Right hindlimb (tissue), 1 donor: ENCODE measurements at places on chromosomes 3 and 15.

GRCh38 chr3:69104586-69104985, 17.8 kb downstream of the LMOD3 start:
- no peak for DNase-seq

GRCh38 chr3:123688241-123688747, 103.4 kb upstream of the HACD2 start:
- DNase-seq, result no peak

- no peak for DNase-seq
Observed at GRCh38 chr3:123297627-123297899, 95.8 kb downstream of the SEC22A start.

DNA sequence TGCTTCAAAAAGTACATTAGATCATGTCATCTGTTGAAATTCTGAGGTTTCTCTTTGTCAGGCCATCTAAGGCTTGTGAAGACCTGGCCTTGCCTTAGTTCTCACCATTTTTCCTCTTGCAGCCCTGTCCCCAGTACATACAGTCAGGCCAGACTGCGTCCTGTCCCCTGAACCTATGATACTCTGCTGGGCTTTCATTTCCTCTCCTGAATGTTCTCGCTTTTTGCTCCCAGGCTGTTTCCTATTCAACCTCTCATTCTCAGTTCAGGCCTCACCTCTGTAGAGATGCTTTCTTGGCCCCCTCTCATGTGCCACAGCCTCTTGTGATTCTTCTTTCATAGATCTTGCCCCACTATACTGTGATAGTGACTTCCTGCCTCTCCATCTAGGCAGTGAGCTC, 648.8 kb upstream of the KCNMB2 start:
- DNase-seq, result no peak

DNA sequence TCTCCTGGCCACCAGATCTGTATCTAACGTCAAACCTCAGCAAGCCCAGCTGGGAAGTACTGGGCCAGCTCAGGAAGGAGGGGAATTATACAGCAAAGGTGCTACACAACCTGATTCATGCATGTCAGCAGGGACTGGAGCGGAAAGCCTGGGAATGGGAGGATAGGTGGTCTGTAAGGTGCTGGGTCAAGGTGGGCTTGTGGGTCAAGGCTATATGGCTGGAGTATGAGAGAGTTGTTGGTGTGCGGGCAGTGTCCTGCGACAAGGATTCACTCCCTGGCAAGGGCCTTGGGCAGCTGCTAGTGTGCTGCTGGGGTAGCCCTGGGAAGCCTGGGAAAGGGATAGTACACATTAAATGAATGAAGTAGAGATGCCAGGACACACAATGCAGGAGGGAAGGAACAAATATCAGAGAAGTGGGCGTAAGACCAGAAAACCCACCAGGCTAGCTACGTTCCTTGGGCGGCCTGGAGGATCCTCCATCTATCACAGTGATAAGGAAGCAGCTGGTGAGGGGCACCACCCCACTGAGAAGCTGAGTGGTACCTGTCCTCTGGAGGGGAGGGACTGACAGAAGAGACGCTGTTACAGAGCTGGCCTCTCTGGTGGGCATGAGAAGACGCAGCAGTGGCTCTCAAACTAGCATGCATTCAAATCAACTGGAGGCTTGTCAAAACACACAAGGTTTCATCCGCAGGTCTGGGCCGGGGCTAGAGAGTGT, 8.5 kb upstream of the SYNM start:
- DNase-seq, result no peak

GRCh38 chr15:95019907-95020306, 788.5 kb downstream of the MCTP2 start:
- no peak for DNase-seq

DNA sequence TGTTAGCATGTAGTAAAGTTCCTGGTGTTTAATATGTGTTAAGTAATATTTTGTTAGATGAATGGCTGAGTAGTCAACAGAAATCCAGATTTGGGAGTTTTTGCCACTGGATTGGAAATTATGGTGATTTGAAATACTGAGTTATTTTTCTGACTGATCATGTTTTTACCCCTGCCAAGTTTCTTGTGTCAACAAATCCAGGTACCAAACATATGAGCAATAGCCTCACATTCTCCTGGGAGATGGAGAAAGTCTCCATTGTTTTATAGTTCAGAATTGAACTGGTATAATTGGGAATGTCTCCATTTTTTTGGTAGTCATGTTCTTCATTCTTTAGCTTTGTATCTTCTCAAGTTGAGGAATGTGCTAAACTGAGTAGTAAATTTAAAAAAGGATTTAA, 767.2 kb upstream of the LMCD1 start:
- no peak for DNase-seq

GRCh38 chr15:35484231-35484945, 61.6 kb downstream of the DPH6 start:
- no peak for DNase-seq
